ENCODE measurements at places on chromosomes 5 and 9.

GRCh38 chr9:19416143-19416542 lies 7.3 kb downstream of the ACER2 start:
- DNase-seq = no peak

GRCh38 chr9:72817413-72817812 lies 135.4 kb downstream of the ALDH1A1 start:
- DNase-seq = no peak

- DNase-seq = no peak
Observed at GRCh38 chr5:158198636-158199035, 339.7 kb upstream of the CLINT1 start.

- DNase-seq = peak; percentile 78
Observed at GRCh38 chr9:70406434-70406862, 8.0 kb downstream of the KLF9 start.

DNA sequence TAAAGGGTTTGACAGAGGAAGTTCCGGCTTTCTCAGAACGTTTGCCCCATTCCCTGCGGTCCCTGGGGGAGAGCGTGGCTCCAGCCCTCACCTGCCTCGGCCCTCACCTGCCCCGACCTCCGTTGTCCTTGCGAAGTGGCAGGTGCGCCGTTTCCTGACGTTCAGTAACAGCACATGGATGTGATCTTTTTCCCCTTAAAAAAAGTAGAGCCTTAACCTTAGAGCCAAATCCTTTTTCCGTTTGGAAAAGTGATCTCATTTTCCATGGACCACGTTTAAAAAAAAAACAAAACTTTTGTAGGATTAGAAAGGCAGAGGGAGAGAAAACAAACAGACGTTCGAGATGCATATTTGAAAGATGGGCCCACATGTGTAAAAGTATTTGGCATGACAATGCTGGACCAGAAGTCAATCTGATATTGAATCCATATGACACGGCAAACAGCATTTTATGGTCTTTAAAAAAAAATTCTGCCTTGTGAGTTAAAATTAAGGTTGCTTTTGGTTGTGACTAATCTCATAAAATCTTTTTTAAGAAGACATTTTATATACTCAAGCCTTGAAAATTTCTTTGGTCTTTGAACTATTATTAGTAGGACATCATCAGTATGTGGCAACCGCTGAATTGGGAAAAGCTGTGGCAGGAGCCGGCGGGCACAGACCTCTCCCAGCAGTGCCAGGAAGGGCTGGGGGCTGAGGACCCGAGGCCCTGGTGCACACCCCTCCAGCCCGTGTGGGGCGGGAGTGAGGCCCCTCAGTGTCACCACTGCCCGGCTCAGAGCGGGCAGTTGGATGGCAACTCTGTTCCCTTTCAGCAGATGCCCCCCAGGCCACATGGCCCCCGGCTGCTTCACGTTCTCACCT lies 42.5 kb upstream of the EXOC3 start:
- DNase-seq = no peak

DNA sequence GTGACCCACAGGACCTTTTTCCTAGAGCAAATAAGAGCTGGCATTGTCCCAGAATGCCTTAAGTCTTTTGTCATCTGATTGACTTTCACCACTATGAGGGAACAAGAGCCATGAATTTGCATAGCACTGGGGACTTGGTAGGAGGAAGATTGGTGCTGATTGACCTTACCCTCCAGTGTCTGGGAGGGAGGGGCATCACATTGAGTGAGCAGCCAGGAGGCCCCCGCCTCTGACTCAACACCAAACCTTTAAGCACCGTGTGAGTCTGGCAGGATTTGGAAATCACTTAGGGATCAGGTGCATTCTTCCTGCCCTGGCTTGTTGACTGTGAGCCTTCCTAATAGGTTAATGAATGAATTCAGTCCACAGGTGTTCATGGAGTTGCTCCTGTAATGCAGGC lies 40.7 kb downstream of the WNK2 start:
- DNase-seq = no peak

GRCh38 chr5:113003763-113004162 lies 27.2 kb downstream of the DCP2 start:
- DNase-seq = no peak

DNA sequence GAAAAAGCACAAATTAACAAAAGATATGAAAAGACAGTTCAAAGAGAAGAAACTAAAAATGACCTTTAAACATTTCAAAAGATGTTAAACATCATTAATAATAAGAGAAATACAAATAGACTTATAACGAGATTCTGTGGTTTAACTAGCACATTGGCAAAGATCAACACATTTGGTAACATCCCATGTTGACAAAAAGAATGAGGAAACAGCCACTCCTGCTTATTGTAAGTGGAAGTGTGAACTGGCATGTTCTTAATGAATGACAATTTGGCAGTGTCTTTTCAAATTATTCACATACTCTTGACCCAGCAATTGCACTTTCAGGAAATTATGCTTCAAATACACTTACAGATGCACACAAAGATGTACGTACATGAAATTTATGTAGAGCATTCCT lies 176.3 kb downstream of the TLE1 start:
- DNase-seq = no peak

DNA sequence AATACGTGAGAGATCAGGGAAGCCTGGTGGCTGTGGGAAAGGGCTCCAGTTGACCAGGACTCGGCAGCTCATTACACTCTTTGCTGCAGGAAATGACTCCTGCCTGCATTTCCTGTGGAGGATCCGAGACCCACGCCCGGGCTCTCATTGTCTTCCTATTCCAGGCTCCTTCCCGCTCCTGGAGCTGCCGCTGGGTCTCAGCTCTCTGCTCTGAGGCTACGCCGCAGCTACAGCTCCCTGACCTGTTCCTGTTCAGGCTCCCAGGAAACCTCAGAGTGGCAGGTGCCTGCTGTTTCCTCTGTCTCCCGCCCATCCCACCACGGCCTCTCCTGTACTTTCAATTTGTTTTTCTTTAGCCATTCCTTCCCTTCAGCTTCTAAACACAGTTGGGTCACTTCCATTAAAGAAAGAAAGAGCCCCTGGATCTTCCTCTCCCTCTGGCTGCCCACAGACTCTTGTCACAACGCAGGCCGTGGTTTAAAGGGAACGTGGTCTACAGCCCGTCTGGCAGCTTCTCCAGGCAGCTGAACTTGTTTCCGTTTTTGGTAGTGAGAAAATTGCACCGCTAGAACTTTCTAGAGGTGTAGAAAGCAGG lies 71.5 kb downstream of the IL6ST start:
- DNase-seq = no peak

GRCh38 chr9:15786616-15787015 lies 233.8 kb downstream of the CCDC171 start:
- no peak for DNase-seq

DNA sequence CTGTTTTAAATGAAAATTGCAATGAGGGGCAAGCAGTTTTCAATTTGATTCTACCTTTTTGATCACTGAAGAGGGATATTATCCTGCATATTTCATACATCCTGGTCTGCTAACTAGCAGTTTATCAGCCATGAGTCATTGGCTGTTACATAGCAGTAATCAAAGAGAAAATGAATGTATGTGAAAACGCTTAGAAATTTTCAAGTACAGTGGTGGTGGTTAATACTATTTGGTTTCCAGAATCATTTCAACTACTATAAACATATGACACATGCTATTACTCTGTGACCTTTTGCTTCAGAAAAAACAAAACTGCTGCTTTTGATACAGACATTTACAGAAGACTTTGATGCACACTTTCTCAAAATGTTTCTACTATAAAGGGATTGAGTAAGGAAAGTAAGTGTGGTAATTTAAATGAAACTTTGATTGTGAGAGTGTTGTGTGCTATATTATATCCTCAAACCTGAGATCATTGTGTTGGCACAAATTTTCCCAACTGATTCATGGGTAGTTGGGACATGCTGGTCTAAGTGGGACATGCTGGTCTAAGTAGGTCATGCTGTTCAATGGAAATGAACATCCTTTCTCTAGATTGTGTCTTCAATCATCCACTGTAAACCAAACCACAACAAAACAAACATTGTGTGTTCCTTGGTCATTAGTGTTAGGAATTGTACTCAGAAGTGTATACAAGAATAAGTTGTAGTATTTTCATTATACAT lies 5.1 kb downstream of the RNF14 start:
- no peak for DNase-seq

DNA sequence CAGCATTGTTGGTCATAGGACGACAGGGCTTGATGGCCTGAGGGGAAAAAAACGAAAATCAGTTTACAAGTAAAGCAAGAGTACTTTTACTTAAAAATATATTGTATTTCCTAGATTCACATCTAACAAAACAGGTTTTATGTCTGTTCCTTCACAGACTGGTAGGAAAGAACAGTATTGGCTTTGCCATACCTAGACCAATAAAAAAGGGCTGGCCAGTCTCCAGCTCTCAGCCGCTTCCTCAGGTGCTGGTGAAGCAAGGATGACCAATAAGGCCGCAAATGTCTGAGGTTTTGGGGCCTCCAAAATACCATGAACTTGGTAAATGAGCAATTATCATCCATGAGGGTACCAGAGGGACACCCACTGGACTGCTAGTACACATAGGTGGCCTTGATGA lies 36.6 kb downstream of the DROSHA start:
- DNase-seq = no peak

GRCh38 chr5:66992547-66992946 lies 204.1 kb downstream of the CD180 start:
- DNase-seq = no peak
